ENCODE measurements at places on chromosomes 4 and X. TPM values are rescaled to one million over a fixed set of nuclear protein-coding genes. Genes with fewer than 3 reads are reported as not detected.

GRCh38 chrX:152170621-152171020 lies 32.2 kb upstream of the MAGEA10 start:
- peak; percentile 0 for DNase-seq

- DNase-seq: no peak
Measured at GRCh38 chr4:99648321-99648720, 9.3 kb downstream of the C4orf54 start.

NRK gene
- total RNA-seq: 0.25 TPM

DNA sequence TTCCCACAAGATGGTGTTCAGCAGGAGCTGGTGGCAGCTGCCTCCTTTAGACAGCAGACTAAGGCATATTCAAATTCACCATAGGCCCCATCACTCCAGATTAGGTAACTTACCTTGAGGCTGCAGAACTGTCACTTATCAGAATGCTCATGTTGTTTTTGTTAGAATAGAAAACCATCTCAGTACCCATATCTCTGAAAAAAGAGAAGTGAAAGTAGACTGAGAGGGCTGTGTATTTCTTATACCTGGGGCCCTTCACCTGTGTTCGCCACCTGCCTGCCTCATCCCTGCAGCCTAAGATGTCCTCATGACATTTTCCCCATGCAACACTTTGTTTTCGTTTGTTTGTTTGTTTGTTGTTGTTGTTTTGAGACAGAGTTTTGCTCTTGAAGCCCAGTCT lies 32.9 kb upstream of the SPRY1 start:
- no peak for DNase-seq

DNA sequence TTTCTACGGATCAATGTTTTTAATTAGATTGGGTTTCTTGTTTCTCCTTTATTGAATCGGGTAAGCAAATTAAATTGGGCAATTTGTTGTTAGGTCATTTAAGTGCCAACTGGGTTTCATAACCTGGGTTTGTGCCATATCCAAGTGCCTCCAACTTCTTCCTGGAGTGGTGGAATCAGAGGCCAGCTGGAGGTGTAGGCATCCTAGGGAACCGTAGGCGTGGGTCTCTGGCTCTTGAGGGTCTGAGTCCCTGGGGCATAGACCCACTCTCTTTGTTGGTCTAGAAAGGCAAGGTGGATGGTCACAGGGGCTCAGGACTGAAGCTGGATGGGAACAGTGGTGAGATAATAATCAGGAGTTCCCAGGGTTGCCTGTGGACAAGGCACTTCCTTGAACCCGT lies 18.3 kb downstream of the CNGA2 start:
- no peak for DNase-seq

H2BW2 gene
- total RNA-seq: not detected

PAK3 gene
- total RNA-seq: 1.3 TPM

- DNase-seq: no peak
Measured at GRCh38 chr4:123674762-123675465, 278.3 kb downstream of the SPRY1 start.

DNA sequence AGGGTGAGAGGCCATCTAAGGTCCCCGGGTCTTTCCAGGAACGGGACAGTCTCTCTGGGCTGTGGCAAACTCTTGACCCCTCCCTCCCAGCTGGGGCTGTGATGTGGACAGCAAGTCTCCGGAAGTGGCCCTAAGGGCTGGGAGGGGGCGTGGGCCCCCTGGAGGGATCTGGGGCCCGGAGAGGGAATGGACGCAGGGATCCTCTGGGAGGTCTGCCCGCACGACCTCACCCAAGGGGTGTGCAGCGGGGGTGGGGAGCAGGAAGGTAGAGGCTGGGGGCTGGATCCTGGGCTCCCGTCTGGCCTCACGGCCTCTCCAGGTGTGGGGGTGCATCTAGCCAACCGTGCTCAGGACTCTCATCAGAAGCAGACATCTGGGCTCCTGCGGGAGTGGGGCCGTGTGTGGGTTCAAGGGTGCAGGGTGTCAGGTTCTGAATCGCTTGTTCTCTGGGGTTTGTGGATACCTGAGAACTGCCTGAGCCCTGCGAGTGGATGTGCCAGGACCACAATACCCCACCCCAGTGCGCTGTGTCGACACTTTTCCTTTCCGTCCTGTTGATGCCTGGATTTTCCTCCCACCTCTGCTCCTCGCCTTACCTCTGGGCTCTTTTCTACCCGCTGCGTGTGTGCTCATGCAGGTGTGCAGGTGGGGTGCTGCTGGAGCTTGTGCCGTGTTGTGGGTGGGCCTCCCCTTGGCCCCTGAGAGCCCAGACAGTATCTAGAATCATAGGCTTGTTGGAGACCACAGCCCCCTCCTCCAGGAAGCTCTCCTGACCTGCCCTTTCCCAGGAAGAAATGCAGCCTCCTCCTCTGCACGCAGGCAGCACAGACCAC lies 915 bp downstream of the CPZ start:
- no peak for DNase-seq

DNA sequence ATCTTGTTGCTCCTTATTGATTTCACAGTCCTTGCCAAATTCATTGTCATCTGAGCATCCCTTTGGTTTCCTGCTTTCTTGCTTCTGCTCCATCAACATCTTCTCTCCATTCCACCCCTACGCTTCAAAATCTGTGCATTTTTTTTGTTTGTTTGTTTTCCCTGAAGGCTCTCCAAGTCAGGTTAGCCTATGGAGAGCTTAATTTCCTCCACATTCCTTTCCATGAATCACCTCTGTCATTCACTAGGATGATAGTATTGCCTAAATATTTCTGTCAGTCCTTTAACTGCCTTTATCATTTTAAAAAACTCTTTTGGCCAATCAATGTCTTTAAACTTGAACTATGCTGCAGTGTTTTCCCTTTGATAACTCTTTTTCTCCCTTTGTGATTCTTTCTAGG lies 67.7 kb downstream of the PPARGC1A start:
- DNase-seq: no peak

FAM149A gene
- total RNA-seq: 0.13 TPM

DNA sequence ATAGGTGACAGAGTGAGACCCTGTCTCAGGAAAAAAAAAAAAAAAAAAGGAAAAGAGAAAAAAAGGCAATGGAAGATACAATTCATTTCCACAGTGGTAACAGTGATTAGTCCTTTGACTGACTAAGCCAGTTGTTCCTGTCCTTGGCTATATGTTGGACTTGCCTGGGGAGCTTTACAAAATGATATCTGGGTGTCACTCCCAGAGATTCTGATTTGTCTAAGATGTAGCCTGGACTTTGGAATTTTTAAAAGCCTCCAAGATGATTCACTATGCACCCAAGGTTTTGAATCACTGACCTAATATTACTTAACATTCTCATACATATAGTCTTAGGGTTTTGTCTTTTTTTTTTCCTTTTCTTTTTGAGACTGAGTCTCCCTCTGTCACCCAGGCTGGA lies 16.9 kb downstream of the HELQ start:
- DNase-seq: no peak

- DNase-seq: peak; percentile 20
Measured at GRCh38 chrX:19827088-19827487, 60.3 kb downstream of the SH3KBP1 start.

DNA sequence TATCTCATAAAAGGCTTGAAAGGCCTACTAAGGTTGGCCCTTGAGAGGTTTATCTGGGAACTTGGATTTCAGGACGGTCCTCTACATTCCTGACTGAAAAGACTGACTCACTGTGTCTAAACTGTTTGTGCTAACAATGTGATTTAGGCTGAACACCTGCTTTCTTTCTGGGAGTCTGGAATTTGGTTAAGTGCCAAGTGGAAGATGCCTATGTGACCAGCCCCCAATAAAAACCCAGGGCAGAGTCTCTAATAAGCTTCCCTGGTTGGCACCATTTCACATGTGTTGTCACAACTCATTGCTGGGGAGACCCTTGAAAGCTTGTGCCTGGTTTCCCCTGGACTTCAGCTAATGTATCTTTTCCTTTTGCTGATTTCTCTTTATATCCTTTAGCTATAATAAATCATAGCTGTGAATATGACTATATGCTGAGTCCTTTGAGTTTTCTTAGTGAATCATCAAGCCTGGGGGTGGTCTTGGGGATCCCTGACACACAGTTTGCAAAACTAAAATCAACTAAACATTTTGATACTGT lies 55.1 kb downstream of the GPR82 start:
- DNase-seq: peak; percentile 64

GRCh38 chrX:292900-293897 lies 12.0 kb downstream of the PLCXD1 start:
- DNase-seq: no peak

DNA sequence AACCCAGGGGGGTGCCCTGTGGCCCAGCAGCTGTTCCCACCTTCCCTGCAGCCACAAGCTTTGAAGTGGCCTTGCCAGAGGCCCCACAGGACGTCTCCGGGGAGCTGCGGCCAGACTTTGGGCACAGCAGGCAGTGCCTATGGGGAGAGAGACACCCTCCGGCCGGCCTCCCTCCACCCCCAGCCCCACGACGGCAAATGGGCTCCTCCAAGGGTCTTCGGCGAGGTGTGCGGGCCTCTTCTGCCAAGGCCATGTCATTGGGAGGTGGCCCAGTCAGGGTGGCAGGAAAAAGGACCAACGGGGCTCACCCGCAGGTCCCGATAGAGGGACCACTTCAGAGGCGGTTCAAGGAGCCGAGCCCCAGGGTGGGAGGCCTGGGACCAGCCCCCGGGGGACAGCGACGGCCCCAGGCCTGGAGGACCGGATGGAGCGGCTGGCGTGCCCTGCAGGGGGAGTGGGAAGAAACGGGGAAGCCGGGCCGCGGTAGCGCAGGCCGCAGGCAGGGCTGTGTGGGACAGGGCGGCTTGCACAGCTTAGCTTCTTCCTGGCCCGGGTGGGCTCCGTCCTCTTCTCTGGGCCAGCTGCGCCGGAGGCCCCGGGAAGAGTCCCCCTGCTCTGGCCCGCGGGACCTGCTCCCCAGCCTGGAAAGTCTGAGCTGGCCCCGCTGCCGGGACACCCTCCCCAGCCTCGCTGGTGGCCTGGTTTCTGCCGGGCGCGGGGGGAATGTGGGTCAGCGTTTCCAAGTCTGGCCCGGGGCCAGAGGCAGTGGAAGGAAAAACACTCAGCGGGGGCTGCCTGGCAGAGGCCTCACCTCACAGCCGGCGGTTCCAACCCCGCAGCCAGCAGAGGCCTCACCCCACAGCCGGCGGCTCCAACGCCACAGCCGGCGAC lies 21.9 kb upstream of the SPON2 start:
- peak; percentile 74 for DNase-seq

GRCh38 chr4:188975271-188975670 lies 836.0 kb downstream of the TRIML1 start:
- DNase-seq: no peak

DNA sequence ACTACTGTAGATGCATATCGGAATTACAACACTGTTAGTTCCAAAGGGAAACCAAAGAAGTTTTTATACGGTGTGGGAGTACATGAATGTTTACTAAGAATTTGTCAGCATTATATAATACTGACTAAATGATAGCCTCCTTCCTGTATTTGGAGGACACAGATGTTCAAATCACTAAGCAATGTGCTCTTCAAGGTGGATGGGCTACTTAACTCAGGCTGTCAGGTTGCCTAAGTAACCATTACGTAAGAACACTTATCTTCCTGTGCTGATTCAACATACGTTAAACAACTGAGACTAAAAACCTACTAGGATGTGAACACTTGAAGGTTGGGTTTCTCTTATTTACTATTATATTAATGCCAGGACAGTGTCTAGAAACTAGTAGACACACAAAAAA lies 81.9 kb upstream of the HPGD start:
- no peak for DNase-seq

DNA sequence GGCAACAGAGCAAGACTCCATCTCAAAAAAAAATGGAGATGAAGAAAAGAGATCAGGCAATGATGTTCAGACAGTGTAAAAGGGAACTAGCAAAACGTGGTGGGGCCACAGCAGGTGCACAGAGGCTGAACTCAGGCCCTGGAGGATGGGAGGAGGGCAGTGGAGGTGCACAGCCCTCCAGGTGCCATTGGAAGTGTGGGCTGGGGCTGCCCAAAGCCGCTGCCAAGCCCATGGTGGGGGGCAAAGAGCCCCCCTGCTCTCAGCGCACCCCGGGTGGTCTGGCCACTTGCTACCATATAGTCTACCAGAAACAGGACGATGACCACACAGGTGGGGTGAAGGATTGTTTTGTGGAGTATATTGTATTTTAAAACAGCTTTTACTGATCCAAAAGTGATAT lies 7.1 kb downstream of the TMEM271 start:
- DNase-seq: no peak

CT47B1 gene
- total RNA-seq: not detected

GRCh38 chr4:36237366-36238313 lies 6.7 kb downstream of the ARAP2 start:
- no peak for DNase-seq

GAGE13 gene
- total RNA-seq: not detected

GRCh38 chr4:15989424-15989823 lies 26.4 kb upstream of the FGFBP2 start:
- no peak for DNase-seq

GRCh38 chrX:69705818-69706217 lies 89.9 kb downstream of the EDA start:
- DNase-seq: no peak

- DNase-seq: no peak
Measured at GRCh38 chr4:54607521-54607920, 50.2 kb upstream of the KIT start.

- DNase-seq: no peak
Measured at GRCh38 chr4:2833671-2834000, 10.0 kb upstream of the ADD1 start.

DNA sequence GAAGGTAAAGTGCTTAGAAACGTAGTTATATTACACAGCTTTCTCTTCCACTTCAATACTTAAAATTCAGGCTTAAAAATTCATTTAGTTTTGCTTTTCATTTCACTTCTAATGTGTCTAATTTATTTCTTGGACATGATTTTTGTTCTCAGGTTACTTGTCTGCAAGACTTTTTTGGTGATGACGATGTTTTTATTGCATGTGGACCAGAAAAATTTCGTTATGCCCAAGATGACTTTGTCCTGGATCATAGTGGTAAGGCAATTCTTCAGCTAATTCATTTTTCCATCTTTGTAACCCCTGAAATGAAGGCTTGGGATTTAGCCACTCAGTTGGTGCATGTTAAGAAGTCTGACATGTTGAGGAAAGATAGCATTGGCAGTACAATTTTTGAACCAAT lies 114.7 kb downstream of the DCLK2 start:
- no peak for DNase-seq

- DNase-seq: no peak
Measured at GRCh38 chrX:41720125-41720779, 3.7 kb upstream of the GPR82 start.

KLB gene
- under 0.01 TPM for total RNA-seq

DNA sequence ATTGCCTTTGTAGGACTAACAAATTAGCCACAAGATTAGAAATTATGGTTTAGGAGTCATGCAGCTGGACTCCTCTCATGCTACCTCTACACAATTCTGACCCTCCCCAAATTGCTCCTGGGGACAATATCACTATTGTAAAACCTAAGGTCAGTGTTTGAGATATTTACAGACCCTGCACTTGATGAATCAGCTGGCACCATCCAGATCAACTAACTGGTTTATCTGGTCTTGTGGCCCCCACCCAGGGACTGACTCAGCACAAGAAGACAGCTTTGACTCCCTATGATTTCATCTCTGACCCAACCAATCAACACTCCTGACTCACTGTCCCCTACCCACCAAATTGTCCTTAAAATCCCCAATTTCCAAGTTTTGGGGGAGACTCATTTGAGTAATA lies 192.4 kb downstream of the STPG2 start:
- DNase-seq: no peak

GRCh38 chr4:51943221-51943620 lies 76.9 kb downstream of the LRRC66 start:
- no peak for DNase-seq

COX7B2 gene
- not detected for total RNA-seq

- DNase-seq: no peak
Measured at GRCh38 chr4:143262838-143263237, 73.8 kb upstream of the GAB1 start.

GRCh38 chrX:100743009-100743607 lies 11.2 kb upstream of the SYTL4 start:
- DNase-seq: peak; percentile 37
